ENCODE measurements at places on chromosomes 16 and 17.

DNA sequence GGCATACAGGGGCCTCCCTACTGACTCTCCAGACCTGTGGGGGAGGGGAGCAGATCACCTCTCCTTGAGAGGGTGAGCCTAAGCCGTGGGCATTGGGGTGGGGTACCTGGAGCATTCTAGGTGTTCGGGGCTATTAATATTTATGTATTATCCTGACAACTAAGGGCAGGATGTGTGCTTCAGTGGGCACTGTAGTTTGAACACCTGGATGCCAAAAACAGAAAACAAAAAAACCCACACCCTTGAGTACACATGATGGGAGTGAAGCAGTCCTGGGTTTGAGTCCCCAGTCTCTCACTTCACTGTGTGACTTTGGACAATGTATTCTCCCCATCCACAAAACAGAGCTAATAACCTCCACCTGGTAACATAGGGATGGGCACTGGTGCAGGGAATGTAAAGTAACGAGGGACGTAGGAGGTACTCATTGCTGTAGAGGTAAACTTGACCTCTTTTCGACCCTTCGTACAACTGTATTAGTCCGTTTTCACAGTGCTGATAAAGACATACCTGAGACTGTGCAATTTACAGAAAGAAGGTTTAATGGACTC, 257.8 kb downstream of the CPPED1 start:
- DNase-seq, result no peak

DNA sequence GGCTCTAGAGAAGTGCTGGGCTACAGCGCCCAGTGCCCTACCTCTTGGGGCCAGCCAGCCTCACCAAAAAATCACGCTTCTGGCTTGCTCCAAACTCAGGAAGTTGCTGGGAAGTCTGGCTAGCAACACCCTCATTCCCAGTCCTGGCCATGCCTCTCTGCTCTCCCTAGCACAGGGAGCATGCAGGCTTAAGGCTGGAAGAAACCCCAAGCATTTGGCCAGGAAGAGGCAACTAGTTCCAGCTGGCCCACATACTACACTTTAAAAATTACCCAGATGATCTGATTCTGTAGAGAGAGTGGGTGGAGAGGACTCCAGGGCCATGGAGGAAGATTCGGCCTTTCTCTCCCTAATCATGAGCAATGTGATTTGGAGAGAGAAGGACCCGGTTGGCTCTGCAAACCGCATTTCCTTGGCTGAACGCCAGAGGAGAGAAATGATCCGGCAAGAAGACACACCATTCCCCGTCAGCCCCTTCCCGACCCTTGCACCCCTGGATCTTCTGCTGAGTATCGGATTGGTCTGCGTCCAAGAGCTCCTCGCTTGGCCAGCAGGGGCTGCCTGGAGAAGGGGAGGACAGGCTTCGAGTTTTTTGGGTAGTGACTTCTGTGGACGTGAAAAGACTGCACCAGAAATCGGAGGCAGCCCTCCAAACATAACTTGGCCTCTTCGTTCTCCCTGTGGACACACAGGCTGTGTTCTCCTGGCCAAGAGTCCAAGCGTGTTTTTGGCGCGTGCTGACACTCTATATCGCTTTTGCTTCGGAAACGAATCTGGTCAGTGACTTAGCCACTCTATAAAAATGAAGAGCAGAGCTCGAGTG, 406.3 kb downstream of the WWOX start:
- peak; percentile 40 for DNase-seq

- DNase-seq, result no peak
Measured at GRCh38 chr17:17067257-17067656, 25.0 kb downstream of the MPRIP start.

DNA sequence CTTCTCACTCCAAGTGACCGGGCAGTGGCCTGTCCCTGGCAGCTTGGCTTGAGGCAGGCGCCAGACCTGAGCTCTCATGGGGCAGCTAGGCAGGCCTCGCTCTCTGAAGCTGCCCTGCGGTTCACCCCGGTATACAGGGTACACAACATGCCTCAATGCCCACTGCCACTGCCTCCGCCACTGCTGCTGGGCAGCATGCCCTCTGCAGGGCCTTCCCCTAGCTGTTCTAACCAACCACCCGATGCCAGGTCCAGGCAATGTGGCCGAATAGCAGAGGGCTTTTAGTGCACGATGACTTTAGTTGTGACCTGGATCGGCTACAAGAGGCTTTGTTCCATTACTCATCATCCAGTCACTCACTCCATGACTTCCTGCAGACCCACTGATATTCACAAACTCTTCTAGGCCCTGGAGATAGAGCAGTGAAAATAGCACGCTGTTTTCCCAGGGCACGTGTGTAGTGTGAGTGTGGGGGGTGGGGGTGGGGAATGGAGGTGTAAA, 19.7 kb downstream of the CDC42EP4 start:
- DNase-seq, result no peak

GRCh38 chr17:82051776-82052637, at the start of the genes GPS1 and RFNG:
Gene GPS1 (plus strand): TSS chr17:82051898. CDS start chr17:82051932, 34 bp downstream.
Gene RFNG (minus strand): TSS chr17:82051811. CDS start chr17:82051766, 45 bp downstream.
- peak; percentile 87 for DNase-seq

DNA sequence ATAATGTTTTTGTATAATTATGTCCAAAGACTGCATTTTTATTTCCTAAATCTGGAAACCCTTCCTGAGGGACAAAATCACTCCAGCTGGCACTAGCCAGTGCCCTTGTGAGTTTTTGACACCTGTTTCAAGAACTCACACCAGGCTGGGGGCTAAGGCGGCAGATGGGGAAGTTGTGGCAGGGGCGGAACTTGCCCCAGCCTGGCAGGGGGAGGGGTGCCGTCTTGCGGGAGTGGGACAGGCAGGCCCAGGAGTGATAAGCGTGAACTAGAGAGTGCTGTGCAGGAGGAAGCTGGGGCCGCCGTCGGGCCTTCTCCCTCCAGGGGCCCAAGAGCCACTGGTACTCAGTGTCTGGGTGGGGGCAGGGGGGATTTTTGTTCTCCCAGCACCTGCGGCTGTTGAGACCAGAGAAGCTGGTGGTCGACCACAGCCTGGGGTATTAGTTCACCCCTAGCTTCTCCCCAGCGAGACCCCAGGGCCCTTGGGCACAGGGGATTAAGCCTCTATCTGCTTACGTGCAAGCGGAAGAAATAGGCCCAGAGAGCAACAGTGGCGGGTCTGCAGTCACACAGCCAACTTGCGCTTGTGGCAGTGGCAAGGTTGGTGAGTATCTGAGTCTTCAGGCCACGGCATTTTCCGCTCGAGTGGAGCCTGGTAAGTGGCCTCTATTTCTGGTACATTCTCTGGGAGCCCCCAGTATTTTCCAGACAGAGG, 40.2 kb upstream of the PLCG2 start:
- no peak for DNase-seq

- no peak for DNase-seq
Measured at GRCh38 chr16:27096375-27096774, 29.6 kb downstream of the C16orf82 start.

- DNase-seq, result no peak
Measured at GRCh38 chr16:55643161-55643970, 12.4 kb upstream of the SLC6A2 start.

- no peak for DNase-seq
Measured at GRCh38 chr16:54286090-54286365, 559 bp downstream of the IRX3 start.

GRCh38 chr16:85778873-85779272, 20.5 kb downstream of the EMC8 start:
- no peak for DNase-seq

GRCh38 chr16:85369741-85370528, 243.2 kb upstream of the GSE1 start:
- peak; percentile 29 for DNase-seq

DNA sequence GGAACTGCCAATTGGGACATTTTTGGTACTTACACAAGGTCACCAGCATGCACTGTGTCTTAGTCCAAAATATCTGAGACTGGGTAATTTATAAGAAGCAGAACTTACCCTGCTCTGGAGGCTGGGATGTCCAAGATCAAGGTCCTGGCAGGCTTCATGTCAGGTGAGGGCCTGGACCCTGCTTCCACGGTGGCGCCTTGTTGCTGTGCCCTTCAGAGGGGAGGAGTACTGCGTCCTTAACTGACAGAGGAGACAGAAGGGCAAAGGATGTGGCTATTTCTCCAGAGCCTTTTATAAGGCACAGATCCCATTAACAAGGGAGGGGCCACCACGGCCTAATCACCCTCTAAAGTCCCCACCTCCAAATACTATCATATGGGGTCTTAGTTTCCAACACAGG, 178.9 kb downstream of the C16orf95 start:
- no peak for DNase-seq

GRCh38 chr16:8194794-8195193, 395.5 kb downstream of the TMEM114 start:
- no peak for DNase-seq

- no peak for DNase-seq
Measured at GRCh38 chr17:10010752-10011151, 105.7 kb upstream of the RCVRN start.

DNA sequence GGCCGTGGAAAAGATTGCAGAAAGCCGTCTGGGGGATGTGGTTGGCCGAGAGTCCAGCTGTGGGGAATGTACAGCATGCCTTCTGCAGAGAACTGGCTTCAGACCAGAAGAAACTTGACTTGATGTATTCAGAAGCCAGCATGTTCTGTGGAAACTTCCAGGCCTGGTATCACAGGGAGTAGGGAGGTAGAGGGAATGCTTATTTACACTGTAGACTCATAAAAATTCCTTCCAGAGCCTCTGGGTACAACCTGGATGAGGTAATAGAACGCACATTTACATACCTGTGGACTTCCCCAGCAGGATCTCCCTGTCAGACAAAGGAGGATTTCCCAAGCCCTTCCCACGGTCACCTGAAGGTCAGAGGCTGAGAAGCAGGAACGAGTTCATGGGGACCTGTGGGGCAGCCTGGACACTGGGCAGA, 11.8 kb upstream of the GAS7 start:
- DNase-seq, result no peak

- no peak for DNase-seq
Measured at GRCh38 chr16:24062270-24062817, 193.8 kb upstream of the CACNG3 start.

DNA sequence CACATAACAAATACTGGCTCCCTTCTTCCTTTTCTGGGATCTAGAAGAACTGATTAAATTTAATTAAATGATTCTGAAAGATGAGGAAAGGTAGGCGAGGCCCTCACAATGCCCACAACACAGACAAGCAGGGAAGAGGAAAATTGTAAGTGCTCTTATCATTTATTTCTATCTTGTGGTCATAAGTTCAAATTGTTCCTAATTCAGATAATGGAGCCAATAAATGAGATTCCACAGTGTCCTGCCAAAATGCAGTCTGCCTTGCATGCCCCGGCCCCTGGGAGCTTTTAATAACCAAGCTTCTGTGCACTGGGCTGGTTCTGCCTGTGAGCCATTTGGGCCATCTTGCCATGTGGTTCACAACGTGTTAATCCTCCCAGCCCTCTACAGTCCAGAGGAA, 97.0 kb downstream of the CMC2 start:
- DNase-seq, result no peak

- DNase-seq, result no peak
Measured at GRCh38 chr16:82935766-82936165, 309.0 kb downstream of the CDH13 start.

GRCh38 chr16:5065813-5066212, at the start of gene C16orf89:
Gene C16orf89 (minus strand): TSS chr16:5065956. CDS start chr16:5065908, 48 bp downstream.
- no peak for DNase-seq

- DNase-seq, result no peak
Measured at GRCh38 chr16:23107936-23108335, 41.3 kb downstream of the USP31 start.

DNA sequence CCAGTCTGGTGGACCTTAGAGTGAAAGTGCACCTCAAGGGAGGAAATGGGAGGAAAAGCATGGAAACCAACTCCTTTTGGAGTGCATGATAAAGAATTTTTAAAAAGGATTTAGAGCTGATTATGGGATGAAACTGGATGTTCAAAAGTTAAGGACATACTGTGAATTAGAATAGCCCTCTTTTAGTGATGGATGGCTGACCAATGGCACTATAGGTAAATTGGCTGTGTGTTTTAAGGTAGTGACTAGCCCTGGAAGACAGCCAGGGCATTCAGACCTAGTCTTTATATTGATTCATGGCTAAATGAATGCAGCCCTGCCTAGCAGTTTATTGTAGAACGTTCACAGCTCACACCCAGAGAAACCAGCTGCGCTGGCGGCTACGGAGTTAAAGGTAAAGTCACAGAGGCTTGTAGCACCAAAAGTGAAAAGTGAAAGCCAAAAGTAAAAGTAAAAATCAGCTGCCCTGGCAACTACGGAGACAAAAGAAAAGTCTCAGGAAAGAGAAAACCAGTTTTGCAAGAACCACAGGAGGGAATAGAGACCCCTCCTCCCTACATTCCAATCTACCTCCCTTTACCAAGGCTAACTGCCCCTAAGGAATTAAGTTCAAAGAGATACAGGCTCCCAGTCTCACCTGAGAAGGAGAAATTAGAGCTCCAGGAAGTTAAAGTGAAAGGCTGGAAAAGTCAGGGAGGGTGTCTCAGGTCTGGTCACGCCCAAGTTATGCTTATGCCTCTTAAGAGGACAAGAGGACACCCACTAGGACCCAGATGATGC, 21.8 kb downstream of the ACSM1 start:
- peak; percentile 79 for DNase-seq
